Stimulated activated CD8-positive, alpha-beta memory T cell treated with anti-CD3 and anti-CD28 coated beads, Interleukin-4, amount 100 ng/mL, for 1 hour (primary cell): ENCODE measurements at places on chromosomes 2 and 18.

- DNase-seq: no peak
Observed at GRCh38 chr2:200405599-200406298, 99.3 kb downstream of the SPATS2L start.

GRCh38 chr18:13379930-13380690 lies 161.6 kb downstream of the LDLRAD4 start:
- DNase-seq: no peak

DNA sequence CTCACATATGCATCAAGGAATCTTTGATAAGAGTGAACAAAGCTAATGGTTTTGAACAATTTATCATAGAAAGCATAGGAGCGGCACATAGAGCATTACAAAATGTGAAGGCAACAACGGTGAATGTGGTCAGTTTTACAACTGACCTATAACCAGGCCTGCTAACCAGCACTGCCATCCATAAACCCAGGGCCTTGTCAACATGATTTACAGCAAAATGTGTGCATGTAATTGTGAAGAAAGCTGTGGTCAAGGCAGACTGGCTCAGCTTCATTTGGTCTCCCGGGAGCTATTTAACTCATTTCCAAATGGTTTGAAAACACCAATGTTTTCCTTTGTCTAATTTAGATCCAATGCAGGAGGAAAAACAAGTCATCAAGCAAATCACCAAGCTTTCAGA lies 119.8 kb downstream of the DHRS9 start:
- DNase-seq: no peak

- DNase-seq: no peak
Observed at GRCh38 chr2:139514951-139515350, 734.8 kb upstream of the NXPH2 start.

DNA sequence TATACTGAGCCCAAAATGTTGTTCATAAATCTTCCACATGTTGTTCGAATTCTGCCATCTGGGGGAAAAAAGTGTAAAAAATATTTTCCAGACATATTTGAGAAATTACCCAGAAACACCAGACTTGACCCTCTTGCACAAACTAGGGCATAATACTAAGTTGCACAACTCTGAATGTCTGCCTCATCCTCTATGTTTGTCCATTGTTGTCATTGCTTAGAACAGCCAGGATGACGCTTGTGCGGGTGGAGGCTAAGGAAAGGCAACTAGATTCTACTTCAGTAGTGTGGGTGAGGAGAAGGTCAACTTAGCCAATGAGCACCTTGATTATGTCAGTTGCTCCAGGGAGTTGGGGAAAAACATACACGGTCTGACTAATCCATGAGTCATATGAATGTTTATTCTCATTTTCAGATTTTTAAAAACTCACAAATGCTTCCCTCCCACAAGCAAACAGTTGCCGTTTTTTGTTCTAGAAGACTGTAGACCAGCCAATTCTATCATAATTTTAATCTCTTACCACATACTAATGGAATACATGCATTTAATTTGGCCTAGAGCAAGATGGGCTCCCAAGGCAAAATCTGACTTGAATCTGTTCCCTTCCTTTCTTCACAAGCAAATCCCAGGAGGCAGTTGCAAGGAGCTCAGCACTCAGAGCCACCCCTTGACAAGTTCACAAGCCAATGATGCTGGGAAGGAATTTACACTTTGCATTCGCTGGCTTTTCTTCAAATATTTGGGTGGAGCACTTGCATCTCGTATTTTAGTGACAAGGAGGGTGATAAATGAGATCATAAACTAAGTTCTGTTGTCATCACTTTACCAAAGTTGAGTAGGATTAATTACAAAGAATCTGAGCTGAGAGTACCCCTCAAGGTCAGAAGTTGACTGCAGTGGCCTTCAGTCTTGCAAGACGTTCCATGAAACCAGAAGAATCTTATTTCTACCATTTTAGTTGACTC lies 163.2 kb upstream of the TWIST2 start:
- DNase-seq: no peak

DNA sequence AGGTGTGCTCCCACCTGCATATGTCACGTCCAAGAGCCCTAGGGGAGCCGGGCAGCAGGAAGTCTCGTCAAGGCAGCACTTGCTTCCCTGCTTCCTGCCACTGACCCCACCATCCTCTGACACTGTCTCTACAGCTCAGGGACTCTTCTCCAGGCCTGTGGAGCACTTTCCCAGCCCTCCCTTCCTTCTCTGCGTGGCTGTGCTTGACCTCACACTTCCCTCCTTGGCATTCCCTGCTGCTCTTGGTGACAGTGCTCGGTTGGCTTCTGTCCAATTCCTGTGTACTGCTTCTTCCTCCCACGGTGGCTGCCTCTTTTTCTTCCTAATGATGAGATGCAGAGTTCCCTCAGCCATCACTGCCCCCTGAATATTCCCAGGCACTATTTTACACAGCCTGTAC lies 2.8 kb downstream of the CIDEA start:
- no peak for DNase-seq

DNA sequence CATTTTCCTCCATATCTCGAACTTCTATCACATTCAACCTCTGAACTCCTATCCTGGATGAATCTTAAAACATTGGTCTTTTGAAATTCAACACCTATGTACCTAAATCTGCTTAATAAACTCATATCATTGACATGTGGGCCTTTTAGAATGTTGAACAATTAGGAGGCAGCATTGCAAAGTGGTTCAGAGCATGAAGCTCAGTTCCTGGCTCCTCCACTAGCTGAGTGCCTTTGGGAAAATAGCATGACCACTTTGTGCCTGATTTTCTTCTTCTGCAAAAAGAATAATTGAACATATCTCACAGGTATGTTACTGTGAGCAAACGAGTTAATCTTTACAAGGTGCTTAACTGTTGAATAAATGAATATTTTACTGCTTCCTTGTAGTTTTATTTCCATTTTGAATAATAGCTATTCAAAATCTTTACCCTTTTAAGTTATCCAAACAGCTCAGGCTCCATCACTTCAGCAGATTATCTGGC lies 14.3 kb upstream of the ITPRID2 start:
- DNase-seq: no peak

GRCh38 chr2:150542692-150543091 lies 55.2 kb upstream of the RND3 start:
- DNase-seq: no peak

DNA sequence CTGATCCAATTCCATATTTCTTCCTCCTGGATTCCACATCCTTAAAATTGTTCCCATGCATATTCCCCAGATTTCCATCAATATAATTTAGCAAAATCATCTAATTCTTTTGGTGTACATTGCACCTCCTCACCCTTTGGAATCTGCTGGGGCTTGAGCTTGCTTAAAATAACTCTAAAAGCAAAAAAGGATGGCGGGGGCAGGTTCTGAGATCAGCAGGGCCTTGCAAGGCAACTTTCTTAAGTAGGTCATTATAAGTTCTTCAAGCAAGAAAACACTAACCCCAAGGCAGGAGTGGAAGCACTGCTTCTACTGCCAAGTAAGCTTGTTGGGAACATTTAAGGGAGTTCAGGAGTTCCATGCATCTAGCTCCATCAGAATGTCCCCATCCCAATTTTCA lies 254.3 kb upstream of the CCDC68 start:
- DNase-seq: no peak
